ENCODE measurements at places on chromosomes 6 and 20.

DNA sequence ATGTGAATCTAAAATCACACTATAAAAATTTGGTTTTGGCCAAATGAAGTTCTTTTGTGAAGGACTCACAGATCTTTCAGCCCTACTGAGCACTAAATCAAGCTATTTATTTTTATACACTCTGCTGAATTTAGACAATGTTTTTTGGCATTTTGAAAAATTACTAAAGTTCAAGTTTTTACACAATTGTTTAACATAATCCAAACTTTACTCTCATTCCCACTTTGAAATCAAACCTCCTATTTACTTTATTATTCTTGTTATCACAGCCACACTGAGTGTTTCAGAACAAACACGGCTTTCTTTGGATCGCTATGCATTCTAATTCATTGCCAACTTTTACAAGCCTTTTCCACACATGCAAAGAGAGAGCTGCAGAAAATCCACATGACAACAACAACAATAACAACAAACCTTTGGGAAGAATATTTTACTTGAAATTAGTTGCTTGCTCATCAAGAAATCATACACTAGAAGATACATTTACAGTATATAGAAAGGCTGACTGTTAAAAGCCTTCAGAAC lies 49.1 kb upstream of the TMEM30A start:
- DNase-seq = peak; percentile 64

- no peak for DNase-seq
Observed at GRCh38 chr6:28709478-28710349, 184.0 kb downstream of the GPX5 start.

DNA sequence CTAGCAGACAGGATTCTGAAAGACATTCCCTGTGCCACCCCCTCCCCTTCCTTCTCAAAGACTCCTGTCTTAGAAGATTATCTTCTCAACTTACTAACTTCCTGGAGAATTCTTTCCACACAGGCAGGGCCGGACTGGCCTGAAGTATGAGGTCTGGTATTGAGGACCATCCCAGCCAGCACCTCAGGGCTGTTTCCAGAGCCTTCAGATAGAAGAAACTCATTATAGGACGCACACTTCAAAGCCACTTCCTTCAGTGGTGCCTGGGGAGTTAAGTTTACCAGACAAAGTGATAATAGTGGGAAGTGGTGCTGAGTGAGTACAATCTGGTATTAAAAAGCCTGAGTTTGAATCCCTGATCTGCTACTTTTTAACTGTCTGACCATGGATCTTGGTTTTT lies 15.6 kb downstream of the KCNS1 start:
- no peak for DNase-seq

DNA sequence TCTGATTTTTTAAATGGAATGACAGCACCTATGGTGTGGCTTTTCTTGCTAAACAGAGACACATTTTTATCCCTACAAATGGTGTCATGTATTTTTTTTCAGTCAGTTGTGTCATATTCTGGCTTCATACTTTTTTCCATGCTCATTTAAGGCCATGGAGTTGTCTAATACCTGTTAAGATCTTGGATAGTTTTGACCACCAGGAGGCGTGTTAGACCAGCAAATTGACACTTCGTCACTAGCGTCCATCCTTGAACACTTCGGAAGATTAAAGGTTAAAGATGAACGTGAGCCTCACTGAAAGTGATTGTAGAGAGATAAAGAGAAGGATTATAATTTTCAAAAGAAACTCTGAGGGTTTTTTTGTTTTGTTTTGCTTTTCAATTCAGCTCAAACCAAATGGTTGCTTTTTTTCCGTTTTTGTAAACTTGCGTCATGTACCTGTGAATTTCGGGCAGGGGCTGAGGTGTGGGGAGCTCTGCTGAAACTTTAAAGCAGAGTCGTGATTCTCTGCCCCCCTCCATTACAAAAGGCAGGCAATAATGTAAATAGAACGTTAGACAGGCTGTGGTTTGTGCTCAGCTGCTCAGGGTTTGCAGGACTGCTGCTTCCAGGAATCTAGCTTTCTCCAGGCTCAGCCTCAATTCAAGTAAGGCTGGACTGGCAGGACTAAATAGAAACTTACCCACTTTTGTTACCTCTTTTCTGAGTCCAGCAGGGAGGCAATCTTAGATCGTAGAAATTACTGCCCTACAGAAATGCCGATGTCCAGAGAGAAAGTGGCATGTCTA lies 245.1 kb downstream of the FOXA2 start:
- peak; percentile 66 for DNase-seq

- DNase-seq = no peak
Observed at GRCh38 chr6:89273816-89274215, 41.3 kb downstream of the GABRR2 start.

DNA sequence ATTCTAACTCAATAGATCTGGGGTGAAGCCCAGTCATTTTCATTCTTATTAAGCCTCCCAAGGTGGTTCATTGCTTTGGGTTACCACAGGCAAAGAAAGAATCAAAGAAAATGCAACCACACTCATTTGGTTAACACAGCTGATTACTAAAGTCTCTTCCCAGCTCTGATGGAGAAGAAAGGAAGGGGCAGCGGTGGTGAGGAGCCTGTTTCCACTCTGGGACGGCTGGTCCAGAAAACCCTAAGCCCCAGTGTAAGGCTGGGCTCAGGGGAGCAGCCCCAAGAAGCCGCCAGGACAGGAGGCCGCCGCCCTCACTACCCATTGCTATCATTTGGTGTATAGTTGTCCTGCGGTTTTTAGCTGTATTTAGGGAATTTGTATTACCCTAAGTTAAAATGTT lies 226.9 kb downstream of the CD83 start:
- no peak for DNase-seq

DNA sequence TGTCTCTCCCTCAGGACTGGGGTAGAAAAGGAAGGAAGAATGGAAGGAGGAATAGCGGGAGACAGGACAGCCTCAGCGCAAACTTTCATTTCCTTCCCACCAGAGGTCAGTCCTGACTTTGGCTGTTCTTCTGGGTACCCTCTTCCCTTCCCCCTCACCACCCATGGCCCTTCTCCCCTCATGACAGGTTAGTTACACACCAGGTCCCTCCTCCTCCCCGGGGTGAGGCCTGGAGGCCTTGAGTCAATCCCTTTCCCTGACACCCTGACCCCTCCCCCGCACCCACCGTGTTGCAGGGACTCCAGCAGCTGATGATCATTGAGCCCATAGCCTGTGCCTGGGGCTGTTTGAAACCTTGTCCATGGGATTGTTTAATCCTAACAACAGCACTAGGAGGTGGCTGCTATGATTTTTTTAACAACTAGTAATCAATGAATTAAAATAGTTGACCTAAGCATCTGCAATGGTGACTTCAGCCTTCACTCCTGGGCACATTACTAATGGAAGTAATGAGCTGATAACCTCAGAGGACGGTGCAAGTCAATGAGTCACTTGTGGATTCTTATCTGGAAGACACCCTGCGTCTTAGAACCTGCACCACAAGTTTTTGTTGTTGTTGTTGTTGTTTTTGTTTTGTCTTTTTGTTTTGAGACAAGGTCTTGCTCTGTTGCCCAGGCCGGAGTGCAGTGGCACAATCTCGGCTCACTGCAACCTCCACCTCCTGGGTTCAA lies 46.6 kb upstream of the CCDC167 start:
- DNase-seq = no peak

- DNase-seq = no peak
Observed at GRCh38 chr20:43909720-43910119, 4.9 kb upstream of the TOX2 start.

GRCh38 chr6:30656513-30656912 lies 9.6 kb downstream of the C6orf136 start:
- DNase-seq = no peak

DNA sequence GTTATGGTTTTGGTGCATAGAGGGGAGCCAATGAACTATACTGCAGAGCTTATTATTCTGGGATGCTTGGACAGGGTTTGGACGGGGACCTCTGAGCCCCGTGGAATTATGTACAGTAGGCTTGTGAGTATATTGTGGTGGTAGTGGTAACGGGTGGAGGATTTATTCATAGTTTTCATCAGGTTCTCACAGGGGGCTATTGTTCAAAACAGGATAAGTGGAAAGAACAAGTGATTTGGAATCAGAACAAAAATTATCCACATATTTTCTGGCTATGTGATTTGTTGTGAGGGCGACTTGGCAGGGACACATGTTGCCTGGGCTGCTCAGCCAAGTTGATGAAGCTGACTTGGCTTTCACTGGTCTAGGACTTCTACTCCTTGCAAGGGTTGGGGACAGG lies 64.6 kb upstream of the ELOVL5 start:
- no peak for DNase-seq

DNA sequence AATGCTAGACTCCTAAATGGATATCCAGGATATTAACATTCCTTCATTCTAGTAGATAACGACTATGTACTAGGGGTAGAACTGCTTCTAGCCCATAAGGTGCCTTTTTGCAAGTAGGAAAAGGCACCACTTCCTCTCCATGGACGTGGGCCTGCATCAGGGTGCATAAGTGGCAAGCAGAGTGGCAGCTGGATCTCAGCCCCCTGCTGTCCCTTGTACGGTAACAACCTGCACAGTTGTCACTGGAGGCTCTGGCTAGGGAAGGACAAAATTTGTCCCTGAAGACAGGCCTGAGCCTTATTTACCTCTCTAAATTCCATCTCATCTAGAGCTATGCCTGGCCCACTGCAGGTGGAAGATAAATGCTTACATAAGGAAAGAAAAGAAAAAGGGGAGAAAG lies 42.5 kb upstream of the SAYSD1 start:
- DNase-seq = no peak

GRCh38 chr20:62065674-62066338 lies at the start of gene TAF4:
TSS of gene TAF4 (minus strand) at chr20:62065881. CDS start at chr20:62065810, 71 bp downstream.
- DNase-seq = peak; percentile 48

GRCh38 chr6:167424060-167424673 lies 99.3 kb downstream of the TTLL2 start:
- no peak for DNase-seq

DNA sequence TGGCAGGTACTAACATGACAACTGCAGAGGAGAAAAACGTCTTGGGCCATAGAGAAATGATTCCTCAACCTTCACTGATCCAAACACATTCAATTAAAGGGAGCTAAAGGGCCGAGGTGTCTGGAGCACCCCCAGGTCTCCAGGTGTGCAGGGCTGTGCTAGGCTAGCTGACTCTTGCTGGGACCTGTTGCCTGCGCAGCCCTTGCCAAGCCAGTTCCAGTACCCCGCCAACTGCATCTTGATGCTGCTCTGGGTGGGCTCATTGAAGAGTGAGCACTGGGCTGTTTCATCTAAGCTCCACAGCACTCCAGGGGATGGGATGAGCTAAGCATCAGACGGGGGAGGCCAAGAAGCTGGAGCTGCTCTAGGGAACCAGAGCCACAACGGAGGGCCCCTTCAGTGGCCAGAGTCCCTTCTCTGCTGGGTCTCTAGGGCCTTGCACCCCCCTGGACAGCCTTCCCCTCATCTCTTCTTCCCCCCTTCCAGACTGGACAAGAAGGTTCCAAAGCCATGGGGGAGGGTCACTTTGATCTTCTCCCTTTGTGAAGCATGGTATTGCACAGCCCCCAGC lies 15.9 kb downstream of the LEMD2 start:
- DNase-seq = no peak

GRCh38 chr6:154382740-154383139 lies 26.1 kb upstream of the IPCEF1 start:
- no peak for DNase-seq
